ENCODE measurements at places on chromosomes 6 and 20. TPM values are rescaled to one million over a fixed set of nuclear protein-coding genes. Genes with fewer than 3 reads are reported as not detected.

GRCh38 chr6:159973951-159974350 lies 5.1 kb downstream of the IGF2R start:
- H3K4me1 ChIP-seq, result peaks cover 17% of the 10 kb centered on the region
- no peak overlapping the region for H3K27ac ChIP-seq
- no peak for DNase-seq

DNA sequence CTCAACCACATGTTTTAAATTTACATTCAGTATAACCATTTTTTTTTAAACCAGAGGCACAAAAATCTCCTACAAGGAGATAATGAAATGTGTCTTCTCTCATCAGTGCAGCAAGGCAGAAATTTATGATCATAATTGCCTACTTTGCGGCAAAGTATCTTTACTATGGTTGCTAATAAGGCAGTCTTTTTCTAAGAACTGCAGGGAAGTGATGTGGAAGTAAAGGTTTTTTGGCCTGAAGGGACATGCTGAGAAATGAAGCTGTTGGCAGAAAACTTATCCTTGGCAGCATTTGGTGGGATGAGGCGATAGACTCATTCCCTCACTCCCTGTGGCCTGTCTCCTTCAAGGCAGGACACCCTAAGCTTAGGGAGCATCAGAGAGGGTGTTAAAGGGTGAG lies 48.7 kb downstream of the SCGN start:
- no peak overlapping the region for H3K27ac ChIP-seq
- no peak overlapping the region for H3K4me3 ChIP-seq
- H3K27me3 ChIP-seq, result no peaks in the 10 kb centered on the region

DNA sequence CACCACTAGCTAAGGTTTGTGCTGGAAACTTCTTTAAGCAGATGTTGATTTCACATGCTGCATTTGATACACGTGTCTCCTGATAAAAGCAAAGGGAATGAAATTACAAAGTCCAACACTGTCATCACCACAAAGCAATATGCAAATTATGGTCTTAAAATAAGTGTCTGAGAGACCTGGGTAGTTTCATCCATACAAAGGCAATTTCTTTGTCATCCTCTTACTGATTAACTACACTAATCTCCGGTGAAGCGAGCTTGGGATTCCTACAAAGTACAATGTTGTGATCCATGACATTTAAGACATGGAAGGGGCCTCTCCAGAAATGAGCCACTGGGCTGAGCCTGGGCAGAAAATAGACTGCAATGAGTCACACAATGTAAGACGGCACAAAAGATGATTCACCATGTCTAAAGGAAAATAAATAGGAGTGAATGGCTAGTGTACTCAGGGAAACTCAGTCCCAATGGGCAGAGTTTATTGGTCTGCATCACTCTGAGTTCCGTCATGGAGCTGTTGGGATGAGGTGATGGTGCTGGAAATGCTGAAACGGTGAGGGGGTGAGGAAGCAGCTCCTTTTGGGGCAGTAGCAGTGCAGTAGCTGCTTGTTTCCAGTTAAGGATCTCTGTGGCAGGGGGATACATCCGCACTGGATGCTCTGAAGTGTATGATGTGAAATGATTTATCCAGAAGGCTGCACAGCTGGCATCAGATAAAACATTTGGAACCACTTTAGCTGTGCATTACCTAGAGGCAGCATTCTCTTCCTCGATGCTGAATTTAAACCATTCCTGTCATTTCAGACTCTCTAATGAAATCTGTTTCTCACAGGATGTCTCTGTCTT lies 103.3 kb downstream of the IBTK start:
- peak overlapping the region; percentile 65 for H3K27ac ChIP-seq
- no peak overlapping the region for H3K4me3 ChIP-seq
- H3K27me3 ChIP-seq, result no peaks in the 10 kb centered on the region
- H3K36me3 ChIP-seq, result no peaks in the 10 kb centered on the region

DNA sequence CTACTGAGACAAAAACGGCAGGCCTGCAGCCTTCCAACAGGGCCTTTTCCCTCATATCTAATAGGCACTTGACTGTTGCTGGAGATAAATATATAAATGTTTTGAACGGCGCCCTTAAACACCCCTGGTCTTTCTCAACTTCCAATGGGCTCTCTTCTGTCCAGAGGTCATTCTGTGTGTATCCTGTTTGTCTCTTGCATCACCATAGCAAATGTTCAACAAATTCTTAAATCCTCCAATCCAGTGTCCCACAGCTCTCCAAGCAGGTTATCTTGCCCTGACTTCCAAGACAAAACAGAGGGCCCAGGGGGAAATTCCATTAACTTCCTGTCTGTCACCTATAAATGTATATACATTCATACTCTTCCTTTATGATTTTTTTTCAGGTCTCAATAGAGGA lies 62.0 kb downstream of the OR2J2 start:
- H3K36me3 ChIP-seq, result no peaks in the 10 kb centered on the region
- H3K27me3 ChIP-seq, result no peaks in the 10 kb centered on the region
- no peak overlapping the region for H3K4me3 ChIP-seq
- H3K27ac ChIP-seq, result no peak overlapping the region
- no peak for DNase-seq

DNA sequence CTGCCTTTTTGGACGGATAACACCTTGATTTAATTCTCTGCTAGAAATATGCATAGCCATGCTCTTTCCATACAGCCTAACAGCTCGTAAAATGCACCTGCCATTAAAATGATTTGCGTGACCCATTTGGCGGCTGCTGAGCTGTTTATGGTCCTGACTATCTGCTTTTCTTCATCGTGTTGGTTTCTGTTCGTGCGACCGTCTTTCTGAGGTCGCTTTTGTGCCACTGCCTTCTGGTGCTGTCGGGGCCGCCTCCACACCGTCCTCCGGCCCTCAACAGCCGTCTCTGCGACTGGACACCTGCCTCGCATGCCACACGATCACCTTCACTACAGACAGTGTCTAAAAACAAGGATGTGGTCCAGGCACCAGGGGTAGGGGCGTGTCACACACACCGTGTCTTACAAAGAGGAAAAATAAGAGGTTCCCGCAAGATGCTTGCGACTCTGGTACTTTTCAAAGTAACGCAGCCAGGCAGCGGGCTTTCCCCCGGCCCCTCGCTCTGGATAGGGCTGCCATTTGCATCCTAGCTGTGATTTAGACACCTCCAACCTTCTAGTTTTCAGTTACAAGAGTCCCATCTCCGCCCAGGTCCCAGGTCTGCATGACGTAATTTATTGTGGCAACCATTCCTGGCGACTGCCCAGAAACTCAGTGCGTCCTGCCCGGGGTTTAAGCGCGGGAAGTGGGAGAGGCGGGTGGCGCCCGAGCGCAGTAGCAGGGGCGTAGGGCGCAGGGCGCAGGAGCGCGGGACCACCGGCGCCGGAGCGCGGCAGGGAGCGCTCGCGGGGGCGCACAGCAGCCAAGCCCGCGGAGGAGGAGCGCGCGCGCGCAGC lies at the start of gene STMND1:
Gene STMND1, plus strand, starts transcription at position 629 of the 836 bp plus-strand sequence. CDS start 208 bp downstream, outside the sequence.
- peak within 1 kb of the TSS; percentile 55 for H3K4me3 ChIP-seq
- H3K27ac ChIP-seq, result peak within 1 kb of the TSS; percentile 85
- H3K4me1 ChIP-seq, result peaks cover 25% of the 10 kb centered on the region
- peak; percentile 80 for DNase-seq

GRCh38 chr6:130381459-130382380 lies 15.9 kb downstream of the TMEM200A start:
- DNase-seq, result no peak
- H3K27ac ChIP-seq, result no peak overlapping the region
- H3K4me1 ChIP-seq, result no peaks in the 10 kb centered on the region

DNA sequence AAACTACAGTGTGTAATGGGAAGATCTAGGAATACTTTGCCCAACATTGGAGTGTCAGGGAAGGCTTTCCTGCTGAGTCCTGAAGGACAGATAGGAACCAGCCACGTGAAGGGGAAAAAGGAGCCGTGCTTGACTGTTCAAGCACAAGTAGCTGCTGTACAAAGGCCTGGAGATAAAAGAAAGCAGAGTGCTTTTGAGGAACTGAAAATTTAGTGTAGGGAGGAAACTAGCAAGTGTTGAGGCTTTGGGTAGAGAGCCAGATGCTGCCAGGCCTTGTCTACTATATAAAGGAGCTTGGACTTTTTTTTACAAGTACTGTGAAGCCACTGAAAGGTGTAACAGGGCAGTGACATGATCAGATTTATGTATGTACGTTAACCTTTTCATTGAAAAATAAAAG lies 39.0 kb downstream of the DSE start:
- H3K4me1 ChIP-seq, result peaks cover 5% of the 10 kb centered on the region
- no peaks in the 10 kb centered on the region for H3K27me3 ChIP-seq
- H3K36me3 ChIP-seq, result no peaks in the 10 kb centered on the region
- no peak for DNase-seq

DNA sequence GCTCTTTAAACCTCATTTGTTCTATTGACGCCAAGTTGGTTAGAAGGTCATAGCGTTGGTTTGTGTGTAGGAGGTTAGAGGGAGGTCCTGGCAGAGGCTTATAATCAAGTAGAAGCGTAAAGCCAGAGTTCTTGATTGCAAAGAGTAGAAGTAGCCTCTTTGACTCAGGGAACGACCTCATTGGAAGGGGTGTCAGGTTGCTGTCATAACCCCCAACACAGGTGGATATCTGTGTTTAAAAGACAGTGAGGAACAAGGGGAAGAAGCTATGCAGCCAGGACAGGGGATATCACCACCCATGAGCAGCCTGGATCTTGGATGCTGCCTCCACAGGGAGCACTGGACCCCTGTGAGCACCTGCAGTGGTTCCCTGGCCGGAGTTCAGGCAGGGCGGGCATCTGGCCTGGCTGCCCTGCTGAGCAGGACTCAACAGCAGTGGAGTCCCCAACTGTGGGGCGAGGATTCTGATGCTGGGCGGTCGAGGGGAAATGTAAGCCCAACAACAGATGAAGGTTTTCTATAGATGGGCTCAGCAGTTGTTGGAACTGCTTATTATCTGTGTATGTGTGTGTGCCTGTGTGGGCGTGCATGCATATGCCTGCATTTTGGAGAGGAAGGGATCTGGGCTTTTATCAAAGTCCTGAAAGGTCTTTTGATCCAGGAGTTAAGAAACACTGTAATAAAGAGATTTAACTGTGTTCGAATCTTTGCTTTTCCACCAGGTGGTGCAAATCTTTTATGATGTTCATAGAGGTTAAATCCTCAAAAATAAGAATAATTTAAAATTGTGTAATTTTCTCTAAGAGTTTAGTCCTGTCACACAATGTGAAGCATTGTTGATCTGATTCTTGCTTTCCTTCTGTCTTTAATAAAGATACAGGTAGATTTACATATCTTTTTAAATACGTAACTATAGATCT lies 27.7 kb downstream of the HIVEP1 start:
- no peak overlapping the region for H3K27ac ChIP-seq
- H3K4me3 ChIP-seq, result no peak overlapping the region
- no peaks in the 10 kb centered on the region for H3K4me1 ChIP-seq
- H3K36me3 ChIP-seq, result no peaks in the 10 kb centered on the region
- DNase-seq, result peak; percentile 45

DNA sequence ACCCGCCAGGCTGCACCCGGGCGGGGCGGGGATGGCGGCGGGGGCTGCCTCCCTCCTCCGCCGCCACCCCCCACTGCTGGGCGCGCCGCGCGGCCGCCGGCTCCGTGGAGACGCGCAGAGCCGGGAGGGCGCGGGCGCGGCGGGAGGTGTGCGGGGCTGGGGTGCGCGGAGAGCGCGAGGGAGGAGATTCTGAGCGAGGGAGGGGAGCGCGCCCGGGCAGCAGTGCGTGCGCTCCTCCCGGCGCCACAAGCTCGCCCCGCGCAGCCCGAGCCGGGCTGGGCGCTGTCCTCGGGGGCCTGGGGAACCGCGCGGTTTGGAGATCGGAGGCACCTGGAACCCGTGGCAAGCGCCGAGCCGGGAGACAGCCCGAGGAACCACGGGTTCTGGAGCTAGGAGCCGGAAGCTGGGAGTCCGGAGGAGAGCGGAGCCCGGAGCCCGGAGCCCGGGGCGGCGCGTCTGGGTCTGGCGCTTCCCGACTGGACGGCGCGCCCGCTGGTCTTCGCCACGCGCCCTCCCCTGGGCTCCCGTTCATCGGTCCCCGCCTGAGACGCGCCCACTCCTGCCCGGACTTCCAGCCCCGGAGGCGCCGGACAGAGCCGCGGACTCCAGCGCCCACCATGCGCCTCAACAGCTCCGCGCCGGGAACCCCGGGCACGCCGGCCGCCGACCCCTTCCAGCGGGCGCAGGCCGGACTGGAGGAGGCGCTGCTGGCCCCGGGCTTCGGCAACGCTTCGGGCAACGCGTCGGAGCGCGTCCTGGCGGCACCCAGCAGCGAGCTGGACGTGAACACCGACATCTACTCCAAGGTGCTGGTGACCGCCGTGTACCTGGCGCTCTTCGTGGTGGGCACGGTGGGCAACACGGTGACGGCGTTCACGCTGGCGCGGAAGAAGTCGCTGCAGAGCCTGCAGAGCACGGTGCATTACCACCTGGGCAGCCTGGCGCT lies at the start of gene NTSR1:
Gene NTSR1, plus strand, starts transcription at position 246 of the 946 bp plus-strand sequence. Its CDS starts 372 bp downstream, at position 618.
- peaks cover 14% of the 10 kb centered on the region for H3K27me3 ChIP-seq
- no peaks in the 10 kb centered on the region for H3K4me1 ChIP-seq
- no peaks in the 10 kb centered on the region for H3K36me3 ChIP-seq
- no peak within 1 kb of the TSS for H3K4me3 ChIP-seq

GRCh38 chr6:134281388-134281787 lies 36.5 kb downstream of the SGK1 start:
- H3K4me1 ChIP-seq, result no peaks in the 10 kb centered on the region
- H3K36me3 ChIP-seq, result no peaks in the 10 kb centered on the region
- no peak overlapping the region for H3K27ac ChIP-seq
- no peak for DNase-seq
- H3K27me3 ChIP-seq, result no peaks in the 10 kb centered on the region
- H3K4me3 ChIP-seq, result no peak overlapping the region

DNA sequence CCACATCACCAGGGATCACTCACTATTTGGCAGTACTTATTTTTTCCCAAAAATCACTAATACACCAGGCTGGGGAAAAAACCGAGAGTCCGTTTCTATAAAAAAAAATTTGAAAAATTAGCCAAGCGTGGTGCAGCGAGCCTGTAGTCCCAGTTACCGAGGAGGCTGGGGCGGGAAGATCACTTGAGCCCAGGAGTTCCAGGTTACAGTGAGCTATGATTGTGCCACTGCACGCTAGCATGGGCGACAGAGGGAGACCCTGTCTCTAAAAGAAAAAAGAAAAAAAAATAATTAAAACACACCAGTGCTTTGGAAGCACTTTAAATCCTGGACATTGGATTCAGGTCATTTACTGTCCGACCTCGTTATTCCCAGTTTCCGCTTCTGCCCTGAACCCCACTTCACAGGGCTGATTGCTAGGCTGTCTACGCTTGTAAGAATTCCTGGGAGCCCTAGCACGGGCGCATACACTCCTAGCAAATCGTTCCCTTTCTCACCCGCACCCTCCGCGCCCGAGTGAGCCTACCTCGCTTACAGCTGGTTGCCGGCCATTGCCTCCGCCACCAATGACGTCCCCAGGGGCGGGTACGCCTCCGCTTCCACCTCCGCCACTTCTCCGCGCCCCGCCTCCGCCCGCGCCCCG lies at the start of gene TPMT:
Gene TPMT, minus strand, starts transcription at position 571 of the 643 bp plus-strand sequence. CDS start 5,950 bp downstream, outside the sequence.
- no peak for DNase-seq
- H3K27me3 ChIP-seq, result no peaks in the 10 kb centered on the region
- peak within 1 kb of the TSS; percentile 99 for H3K4me3 ChIP-seq
- H3K4me1 ChIP-seq, result peaks cover 8% of the 10 kb centered on the region

- no peaks in the 10 kb centered on the region for H3K27me3 ChIP-seq
- H3K27ac ChIP-seq, result no peak overlapping the region
- H3K4me1 ChIP-seq, result peaks cover 79% of the 10 kb centered on the region
- no peak overlapping the region for H3K4me3 ChIP-seq
- no peaks in the 10 kb centered on the region for H3K36me3 ChIP-seq
Measured at GRCh38 chr20:25035921-25036320, 22.0 kb downstream of the ACSS1 start.

The TNF gene
- not detected for total RNA-seq

The GRIK2 gene
- total RNA-seq, result 2.3 TPM

The NT5DC1 gene
- total RNA-seq, result 27.7 TPM

The NAPB gene
- total RNA-seq, result 2.3 TPM

The MRAP2 gene
- total RNA-seq, result 3.0 TPM

The TCP11 gene
- total RNA-seq, result not detected

The TFAP2B gene
- total RNA-seq, result not detected

The CRISP3 gene
- 16.4 TPM for total RNA-seq

The ZKSCAN3 gene
- total RNA-seq, result 1.9 TPM
